ENCODE measurements at places on chromosomes 7 and 10.

DNA sequence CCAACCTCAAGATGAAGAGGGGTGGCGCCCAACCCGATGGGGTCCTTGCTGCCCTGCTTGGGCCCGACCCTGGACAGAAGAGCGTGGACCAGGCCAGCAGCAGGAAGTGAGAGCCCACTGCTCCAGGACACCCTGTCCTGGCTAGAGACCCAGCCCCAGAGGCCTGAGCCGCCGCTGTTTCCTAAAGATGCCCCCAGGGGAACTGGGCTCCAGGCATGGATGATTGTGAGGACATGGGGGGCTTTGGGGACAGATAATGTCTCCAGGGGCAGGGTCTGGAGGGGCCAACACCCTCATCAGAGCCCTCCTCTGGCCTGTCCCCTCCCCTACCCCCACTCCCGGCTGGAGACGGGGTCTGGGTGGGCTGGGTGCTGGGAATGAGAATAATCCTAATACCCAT, 71.7 kb downstream of the MYL10 start:
- DNase-seq, result no peak

DNA sequence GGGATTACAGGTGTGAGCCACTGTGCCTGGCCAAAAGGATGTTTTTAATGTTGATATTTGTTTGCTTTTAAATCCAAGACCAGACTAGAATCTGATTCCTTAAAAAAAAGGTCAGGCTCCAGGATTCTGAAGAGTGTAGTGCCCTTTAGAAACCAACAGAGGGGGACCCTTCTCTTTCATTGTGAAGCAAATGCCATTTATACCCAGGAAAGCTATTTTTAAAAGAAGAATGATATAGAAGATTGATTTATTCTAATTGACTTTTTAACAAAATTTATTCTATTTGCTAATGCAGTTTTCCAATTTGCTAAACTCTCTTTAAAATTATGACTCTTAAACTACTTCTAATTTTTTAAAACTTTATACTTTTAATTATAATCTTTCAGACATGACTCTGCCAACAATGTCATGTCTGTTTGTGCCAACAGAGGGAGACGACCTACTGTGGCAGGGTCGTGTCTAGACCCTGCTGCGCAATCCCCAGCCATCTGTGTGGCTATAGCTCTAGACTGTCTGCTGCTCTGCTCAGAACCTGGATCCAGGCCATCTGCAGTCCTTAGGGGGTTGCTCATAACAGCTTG, 201.0 kb upstream of the IMMP2L start:
- no peak for DNase-seq

DNA sequence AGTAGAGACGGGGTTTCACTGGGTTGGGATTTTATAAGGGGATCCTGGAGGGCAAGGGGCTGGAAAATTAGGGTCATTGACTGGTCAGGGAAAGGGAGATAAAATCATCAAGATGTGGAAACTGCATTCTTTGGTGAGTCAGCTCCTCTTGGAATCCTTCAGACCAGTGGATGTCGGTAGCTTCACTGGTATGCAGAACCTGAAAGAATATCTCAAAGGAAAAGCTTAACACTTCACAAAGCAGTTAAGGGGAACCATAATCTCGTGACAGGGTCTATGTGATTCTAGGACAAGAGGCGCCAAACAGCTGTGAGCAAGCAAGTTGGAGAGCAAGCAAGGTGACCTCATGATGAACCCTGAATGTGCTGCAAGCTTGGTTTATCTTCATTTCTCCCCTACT, 634.7 kb upstream of the AUTS2 start:
- DNase-seq, result no peak

DNA sequence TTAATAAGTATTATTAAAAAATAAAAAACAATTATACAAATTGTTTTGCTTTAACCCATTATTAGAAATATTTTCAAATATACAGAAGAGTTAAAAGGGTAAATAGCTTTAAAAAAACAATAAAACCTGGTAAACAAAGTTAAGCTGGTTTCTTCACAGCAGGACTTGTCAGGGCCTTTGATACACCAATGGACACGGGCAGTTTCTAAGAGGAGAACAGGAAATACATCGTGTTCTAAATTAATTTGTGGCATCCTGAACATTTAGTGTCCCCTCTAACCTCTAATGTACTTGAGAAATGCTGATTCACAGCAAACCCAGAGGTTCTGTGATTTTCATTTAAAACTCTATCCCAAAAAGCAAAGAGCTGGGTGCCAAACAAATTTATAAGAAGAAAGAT, 80.8 kb downstream of the RAB11FIP2 start:
- no peak for DNase-seq

DNA sequence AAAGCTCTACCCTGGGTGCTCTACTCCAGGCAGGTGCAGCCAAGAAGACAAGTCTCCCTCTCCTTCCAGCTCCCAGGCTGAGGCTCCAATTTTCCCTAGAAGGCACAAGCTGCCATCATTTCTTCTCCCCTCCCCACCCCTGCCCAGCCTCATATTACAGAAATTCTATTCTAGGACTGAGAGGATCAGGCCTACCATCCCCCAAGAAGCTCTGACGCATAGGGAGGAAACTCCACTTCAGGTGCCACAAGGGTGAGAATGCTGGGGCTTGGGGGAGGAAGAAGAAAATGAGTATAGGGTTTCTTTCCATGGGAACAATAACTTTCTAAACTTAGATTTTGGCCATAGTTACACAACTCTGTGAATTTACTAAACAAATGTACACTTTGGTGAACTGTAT, 35.3 kb downstream of the FEZF1 start:
- no peak for DNase-seq

DNA sequence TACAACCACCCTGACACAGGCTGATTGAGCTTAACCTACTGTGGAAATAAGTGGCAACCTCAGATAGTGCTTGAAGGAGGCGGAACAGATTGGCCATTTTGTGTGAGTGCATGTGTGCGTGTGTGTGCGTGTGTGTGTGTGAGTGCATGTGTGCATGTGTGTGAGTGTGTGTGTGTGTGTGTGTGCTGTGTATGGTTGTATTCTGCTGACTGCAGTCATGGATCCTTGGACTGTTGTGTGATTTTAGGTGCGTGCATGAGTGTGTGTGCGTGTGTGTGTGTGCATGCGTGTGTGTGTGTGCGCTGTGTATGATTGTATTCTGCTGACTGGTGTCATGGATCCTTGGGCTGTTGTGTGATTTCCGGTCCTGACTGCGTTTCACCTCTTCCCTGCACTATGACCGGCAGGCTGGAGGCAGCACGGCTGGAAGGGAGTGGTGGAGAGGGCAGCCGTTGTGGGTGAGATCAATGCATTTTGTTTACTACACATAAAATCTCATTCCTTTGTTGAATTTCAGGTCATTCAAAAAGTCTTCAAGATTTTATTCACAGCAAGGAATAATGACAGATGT, 6.3 kb downstream of the IQCE start:
- no peak for DNase-seq
